GM10248 (cell line): ENCODE measurements at places on chromosomes 4 and X.
A peak's percentile ranks its signal among the peaks of the same experiment; 100 is the strongest.

- DNase-seq: peak; percentile 7
Observed at GRCh38 chrX:115233497-115234455, at the start of gene LRCH2. LRCH2 (minus strand) TSS chrX:115234096; CDS start chrX:115234041, 55 bp downstream.

GRCh38 chr4:3442959-3443749, 1.4 kb downstream of the HGFAC start:
- peak; percentile 93 for DNase-seq

DNA sequence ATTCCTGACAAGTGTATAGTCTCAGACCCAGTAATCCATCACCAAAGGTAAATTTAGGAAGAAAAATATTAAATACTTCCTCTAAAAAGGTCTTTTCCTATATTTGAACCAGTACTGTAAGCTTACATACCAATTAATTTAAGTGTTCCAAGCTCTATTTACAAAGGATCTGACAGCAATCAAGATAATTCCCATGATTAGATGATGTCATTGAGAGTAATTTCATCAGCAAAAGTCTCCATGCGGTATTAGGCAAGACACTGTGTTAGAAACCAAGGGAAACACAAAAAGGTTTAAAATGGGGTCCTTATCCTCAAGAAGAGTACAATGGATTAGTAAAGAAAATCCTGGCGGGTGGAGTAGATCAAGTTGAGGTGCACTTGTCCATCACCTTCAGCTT, 198.5 kb downstream of the PRDM5 start:
- DNase-seq: no peak

GRCh38 chr4:153095448-153096204, 108.6 kb upstream of the TRIM2 start:
- DNase-seq: no peak

GRCh38 chr4:135114079-135114478, 912.5 kb upstream of the PABPC4L start:
- DNase-seq: no peak

DNA sequence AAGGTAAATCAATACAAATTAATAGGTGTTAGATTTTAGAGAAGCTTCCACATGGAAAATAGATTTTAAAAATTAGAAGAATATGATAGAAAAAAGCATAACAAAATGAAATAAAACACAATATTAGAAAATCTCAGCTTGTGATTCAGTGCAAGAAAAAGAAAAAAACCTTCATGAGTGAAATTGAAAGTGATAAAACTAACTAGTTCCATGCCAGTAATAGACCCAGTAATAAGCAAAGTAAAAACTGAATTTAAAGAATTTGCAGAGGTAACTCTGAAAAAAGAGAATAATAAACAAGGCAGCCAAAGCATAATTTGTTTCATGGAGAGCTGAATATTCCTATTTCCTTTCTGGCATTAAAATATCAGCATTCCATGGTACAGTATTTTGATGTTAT, 174.3 kb upstream of the TENM3 start:
- DNase-seq: no peak

DNA sequence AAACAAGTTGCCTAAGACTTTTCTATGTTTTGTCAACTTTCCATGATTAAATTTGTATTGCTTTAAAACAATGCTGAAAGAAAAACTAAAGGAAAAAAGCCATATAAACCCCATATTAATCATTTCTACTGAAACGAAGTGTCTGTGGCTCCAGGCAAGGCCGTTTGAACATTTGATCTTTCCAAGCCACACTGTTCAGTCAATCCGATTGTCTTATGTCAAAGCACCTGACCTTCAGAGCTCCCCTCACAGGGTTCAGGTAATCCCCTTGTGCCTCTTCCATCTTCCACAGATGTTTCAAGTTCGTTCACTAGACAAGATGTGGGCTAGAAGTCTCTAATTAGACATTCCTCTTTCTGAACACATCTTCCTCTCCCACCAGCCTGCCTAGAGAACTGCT, 177.1 kb upstream of the NUDT10 start:
- no peak for DNase-seq

DNA sequence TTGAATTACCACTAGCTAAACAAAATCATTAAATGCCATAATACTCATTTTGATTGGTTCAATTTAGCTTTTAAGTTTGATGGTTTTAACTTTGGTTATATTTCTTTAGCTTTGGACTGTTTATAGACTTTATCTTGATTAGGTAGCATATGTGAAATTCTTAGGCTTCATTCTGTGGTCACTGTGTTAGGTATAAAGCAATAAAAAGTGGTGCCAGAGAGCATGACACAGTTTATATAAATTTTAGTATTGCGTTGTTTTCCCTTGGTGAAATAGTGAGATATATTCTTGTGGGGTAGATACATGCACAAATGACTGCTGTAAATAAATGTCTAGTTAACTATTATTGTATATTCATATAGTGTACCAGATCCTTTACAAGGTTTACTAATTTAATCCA, 474.2 kb upstream of the GRID2 start:
- no peak for DNase-seq

DNA sequence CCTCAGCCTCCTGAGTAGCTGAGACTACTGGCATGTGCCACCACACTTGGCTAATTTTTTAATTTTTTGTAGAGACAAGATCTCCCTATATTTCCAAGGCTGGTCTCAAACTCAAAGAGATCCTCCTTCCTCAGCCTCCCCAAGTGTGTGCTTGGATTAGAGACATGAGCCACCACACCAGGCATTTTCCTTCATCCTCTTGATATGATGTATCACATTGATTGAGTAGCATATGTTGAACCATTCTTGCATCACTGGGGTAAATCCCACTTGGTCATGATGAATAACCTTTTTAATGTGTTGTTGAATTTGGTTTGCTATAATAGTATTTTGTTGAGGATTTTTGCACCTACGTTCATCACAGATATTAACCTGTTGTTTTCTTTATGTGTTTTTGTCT, 24.2 kb upstream of the PPM1K start:
- DNase-seq: no peak

DNA sequence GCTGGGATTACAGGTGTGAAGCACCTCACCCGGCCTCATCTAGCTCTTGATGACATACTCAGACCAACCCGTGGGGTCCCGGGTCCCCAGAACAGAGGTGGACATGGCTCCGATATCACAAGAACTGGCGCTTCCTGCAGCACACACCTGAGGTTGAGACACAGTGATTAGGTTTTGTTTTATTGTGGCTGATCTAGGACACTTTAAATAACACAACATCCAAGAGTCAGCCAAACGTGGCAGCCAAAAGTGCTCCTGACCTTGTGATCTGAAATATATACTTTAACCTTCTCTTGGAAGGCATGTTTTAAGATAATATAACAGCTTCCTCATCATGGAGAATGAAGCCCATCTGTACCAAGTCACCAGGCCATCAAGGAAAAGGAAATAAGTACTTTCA, 198.9 kb downstream of the DHRSX start:
- DNase-seq: no peak

- peak; percentile 20 for DNase-seq
Observed at GRCh38 chr4:78735697-78736096, 40.5 kb upstream of the BMP2K start.

GRCh38 chrX:45191820-45192409, 8.8 kb downstream of the DIPK2B start:
- DNase-seq: no peak

GRCh38 chr4:177986236-177986635, 544.0 kb upstream of the AGA start:
- DNase-seq: no peak

- DNase-seq: no peak
Observed at GRCh38 chrX:148380107-148380506, 120.3 kb upstream of the AFF2 start.

DNA sequence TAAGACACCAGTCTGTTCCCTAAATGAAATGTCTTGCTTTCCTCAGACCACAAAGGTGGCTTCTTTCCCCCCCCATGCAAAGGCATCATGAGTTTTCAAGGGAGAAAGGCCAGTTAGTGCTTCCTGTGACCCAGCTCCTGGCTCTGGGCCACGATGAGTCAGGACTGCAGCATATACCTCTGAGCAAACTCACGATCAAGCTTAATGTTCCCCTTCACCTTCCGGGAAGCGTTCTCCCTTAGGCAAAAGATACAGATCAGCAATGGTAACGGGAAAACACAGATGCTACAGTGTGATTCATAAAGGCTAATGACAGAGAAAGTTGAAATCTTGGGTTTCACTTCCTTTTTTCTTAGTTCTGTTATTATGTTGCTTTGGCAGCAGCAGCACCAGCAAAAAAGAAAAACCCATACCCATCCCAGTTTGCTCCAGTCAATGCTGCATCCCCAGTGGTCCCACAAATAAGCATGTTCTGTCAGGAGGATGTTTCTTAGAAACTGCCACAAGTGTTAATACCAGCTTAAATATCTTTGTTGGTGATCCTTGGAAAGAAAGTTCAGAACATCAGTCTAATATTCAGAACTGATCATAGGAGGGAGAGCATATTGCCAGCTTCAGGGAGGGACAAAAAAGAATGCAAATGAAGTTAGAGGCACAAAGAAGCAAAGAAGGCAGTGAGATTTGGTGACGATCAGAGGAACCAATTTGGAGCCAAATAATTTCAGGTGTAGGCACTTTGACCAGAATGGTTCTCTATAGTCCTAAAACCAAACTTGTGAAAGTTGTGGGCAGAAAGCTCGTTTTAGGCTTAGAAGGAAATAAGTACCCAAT, 41.2 kb downstream of the LONRF3 start:
- DNase-seq: peak; percentile 29
